ENCODE measurements at places on chromosomes 5 and 9. TPM values are rescaled to one million over a fixed set of nuclear protein-coding genes. Genes with fewer than 3 reads are reported as not detected.
A peak's percentile ranks its signal among the peaks of the same experiment; 100 is the strongest.

FAM200C gene
- 8.3 TPM for total RNA-seq

PARP8 gene
- 2.7 TPM for total RNA-seq

C9orf50 gene
- total RNA-seq = not detected

NR5A1 gene
- total RNA-seq = not detected

PCDHB11 gene
- total RNA-seq = 0.61 TPM

KCNV2 gene
- total RNA-seq = not detected

MARCOL gene
- not detected for total RNA-seq

IL3 gene
- not detected for total RNA-seq

DNA sequence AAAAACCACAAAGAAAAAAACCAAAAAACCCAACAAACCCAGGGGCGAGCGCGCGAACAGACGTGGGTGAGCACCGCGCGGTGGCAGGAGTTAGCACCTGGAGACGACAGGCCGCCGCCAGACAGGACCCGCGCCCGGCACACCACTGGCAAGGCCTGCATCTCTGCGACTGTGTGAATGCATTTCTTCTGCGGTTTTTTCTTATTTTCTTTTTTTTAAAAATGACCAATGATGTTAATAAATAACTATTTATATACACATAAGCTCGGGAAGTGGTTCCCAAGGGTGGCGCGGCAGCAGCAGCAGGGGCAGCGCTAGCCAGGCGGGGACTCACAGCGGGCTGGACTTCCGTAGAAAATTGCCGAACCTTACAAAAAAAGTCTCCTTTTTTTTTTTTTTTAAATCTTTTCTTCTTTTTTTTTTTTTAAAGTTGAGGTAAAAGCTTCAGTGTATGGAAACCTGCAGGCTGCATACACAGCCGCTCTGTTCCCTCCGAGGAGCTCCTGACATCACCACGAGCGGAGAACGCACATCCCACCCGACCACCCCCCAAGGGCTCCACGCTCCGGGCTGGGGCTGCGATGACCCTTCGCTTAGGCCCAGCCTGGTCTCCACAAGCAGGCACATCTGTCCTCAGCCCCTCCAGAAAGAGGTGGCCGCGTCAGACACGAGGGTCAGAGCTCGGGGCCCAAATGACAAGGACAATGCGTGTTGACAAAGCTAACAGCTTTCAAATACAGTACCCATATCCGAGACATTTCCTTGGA lies 7.4 kb downstream of the BRD3OS start:
- DNase-seq = no peak

DNA sequence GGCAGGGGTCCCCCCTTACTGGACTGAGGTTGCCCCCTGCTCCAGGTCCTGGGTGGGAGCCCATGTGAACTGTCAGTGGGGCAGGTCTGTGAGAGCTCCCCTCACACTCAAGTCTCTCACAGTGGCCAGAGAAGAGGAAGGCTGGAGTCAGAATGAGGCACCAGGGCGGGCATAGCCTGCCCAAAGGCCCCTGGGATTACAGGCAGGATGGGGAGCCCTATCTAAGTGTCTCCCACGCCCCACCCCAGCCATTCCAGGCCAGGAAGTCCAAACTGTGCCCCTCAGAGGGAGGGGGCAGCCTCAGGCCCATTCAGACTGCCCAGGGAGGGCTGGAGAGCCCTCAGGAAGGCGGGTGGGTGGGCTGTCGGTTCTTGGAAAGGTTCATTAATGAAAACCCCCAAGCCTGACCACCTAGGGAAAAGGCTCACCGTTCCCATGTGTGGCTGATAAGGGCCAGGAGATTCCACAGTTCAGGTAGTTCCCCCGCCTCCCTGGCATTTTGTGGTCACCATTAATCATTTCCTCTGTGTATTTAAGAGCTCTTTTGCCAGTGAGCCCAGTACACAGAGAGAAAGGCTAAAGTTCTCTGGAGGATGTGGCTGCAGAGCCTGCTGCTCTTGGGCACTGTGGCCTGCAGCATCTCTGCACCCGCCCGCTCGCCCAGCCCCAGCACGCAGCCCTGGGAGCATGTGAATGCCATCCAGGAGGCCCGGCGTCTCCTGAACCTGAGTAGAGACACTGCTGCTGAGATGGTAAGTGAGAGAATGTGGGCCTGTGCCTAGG lies at the start of gene CSF2:
TSS of gene CSF2 (plus strand) at position 559 of the 783 bp plus-strand sequence. CDS start at position 594, 35 bp downstream.
- DNase-seq = peak; percentile 43

- DNase-seq = no peak
Measured at GRCh38 chr5:174444479-174445188, 279.7 kb upstream of the MSX2 start.

DNA sequence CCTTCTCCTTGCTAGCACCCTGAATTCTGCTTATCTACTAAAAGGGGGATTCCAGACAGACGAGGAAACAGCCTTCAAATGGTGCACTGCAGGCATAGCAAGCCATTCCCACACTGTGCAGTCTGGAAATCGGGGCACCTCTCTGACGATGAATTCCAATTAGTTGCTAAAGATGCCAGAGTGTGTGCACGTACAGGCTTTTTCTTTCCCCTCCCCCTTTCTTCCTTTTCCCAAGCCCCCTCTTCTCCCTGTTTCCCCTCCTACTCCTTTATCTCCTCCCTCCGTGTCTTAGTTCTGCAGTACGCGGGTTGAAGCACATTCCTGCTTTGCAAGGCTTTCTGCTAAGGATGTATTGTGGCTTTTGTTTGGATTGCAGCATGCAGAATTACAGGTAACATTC lies at the start of gene GPR21:
TSS of gene GPR21 (plus strand) at position 316 of the 400 bp plus-strand sequence. CDS start 900 bp downstream, outside the sequence.
- no peak for DNase-seq

GRCh38 chr9:119526698-119527097 lies 157.5 kb upstream of the BRINP1 start:
- DNase-seq = no peak

GRCh38 chr9:87701931-87702421 lies 23.9 kb upstream of the CTSL start:
- no peak for DNase-seq

- DNase-seq = no peak
Measured at GRCh38 chr5:96734871-96735325, 72.7 kb downstream of the CAST start.

- DNase-seq = no peak
Measured at GRCh38 chr9:125190361-125190801, 778 bp upstream of the PPP6C start.

DNA sequence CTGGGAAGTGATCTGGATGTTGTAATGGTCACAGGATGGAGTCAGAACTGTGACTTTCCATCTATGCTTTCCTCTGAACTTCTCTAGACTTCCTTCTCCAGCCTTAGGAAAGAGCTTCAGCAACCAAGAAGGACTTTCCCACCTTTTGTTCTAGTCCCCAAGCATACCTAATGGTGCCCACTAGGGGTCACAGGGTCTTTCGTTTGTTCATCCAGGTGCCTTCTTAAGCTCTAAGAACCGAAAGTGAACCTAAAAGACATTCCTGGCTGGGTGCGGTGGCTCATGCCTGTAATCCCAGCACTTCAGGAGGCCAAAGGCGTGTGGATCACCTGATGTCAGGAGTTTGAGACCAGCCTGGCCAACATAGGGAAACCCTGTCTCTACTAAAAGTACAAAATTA lies 1.8 kb upstream of the WNT8A start:
- no peak for DNase-seq

- no peak for DNase-seq
Measured at GRCh38 chr9:6942406-6942805, 184.6 kb downstream of the KDM4C start.

DNA sequence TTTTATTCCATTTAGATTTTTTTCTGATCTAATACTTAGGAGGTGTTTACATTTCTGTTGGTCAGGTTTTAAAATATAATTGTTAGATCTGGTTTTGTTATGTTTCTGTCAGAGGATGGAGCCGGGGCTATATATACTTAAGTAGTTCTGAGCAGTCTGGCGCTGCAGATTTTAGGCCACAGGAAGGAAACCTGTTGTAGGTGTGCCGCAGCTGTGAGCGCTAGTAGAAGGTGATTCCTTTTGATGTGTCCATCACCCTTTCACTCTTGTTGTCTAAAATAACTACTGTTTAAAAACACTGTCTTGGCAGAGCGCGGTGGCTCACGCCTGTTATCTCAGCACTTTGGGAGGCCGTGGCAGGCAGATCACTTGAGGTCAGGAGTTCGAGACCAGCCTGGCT lies 17.0 kb downstream of the ZBTB34 start:
- no peak for DNase-seq

DNA sequence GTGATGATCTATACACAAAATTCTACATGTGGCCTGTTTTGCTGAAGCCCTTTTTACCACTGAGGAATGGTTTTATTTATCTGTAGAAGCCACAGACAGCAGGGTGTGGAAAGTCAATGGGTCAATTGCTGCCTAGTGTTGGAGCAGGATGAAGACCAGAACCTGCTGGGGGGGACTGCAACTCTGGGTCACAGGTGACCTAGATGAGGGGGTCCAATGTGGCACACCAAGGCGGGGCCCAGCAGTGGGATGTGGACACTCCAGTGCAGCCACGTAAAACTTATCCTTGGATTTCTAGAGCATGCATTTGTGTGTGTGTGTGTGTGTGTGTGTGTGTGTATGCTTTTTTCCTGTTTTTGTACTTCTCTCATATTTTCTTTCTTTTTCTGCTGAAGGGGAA lies 147.5 kb upstream of the PHYKPL start:
- DNase-seq = no peak

DNA sequence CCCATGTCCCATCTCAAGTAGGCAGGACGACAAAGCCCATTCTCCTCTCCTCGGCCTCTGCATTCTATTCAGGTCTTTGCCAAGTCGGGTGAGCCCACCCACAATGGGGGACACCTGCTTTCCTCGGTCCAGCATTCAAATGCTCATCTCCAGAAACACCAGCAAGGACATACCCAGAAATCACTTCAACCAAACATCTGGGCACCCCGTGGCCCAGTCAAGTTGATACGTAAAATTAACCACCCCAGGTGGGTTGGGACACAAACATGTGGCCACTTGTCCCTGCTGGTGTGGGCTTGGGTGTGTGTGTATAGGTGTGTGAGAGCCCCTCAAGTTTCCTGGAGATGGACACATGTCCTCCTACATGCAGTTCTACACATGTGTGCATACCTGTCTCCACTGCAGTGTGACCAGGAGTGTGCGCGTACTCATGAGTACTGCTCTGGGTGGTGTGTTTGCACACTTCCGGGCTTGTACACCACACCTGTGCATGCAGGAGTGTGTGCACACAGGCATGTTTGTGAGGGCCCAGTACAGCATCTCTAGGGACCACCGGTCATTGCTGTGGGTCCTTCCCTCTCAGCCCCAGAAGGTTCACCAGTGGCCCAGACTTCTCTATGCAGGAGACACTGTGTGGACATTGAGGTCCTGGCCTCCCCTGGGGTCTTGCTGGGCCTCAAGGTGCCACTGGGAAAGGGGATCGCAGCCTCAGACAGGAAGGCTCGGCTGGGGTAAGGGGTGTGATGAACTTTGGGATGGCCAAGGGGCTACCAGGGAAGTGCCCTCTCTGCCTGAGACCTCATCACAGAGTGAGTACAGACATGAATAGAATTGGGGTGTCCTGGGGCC lies 35.4 kb upstream of the RXRA start:
- no peak for DNase-seq

- no peak for DNase-seq
Measured at GRCh38 chr9:135809166-135809565, 98.2 kb downstream of the CAMSAP1 start.

- no peak for DNase-seq
Measured at GRCh38 chr5:52685566-52685965, 102.2 kb upstream of the ITGA1 start.

GRCh38 chr9:12424243-12424642 lies 268.9 kb upstream of the TYRP1 start:
- no peak for DNase-seq

GRCh38 chr5:132313961-132314432 lies 19.8 kb downstream of the SLC22A4 start:
- no peak for DNase-seq

DNA sequence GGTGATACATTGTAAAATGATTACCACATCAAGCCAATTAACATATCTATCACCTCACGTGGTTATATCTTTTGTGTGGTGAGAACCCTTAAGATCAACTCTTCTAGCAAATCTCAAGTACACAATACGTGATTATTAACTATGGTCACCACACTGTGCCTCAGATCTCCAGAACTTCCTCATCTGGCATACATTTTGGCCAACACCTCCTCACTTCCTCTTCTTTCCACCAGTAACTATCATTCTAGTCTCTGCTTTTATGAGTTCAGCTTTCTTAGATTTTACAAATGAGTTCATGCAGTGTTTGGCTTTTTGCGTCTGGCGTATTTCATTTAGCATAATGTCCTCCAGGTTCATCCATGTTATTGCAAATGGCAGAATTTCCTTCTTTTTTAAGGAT lies 35.8 kb downstream of the PRKACG start:
- no peak for DNase-seq

GRCh38 chr9:72255569-72255968 lies 106.3 kb downstream of the GDA start:
- DNase-seq = no peak

- DNase-seq = no peak
Measured at GRCh38 chr5:77697692-77698091, 59.2 kb upstream of the OTP start.

- no peak for DNase-seq
Measured at GRCh38 chr5:82901281-82901888, 175.8 kb downstream of the TMEM167A start.

GRCh38 chr5:138829341-138829740 lies 45.8 kb downstream of the LRRTM2 start:
- no peak for DNase-seq
